ENCODE measurements at places on chromosomes 2 and 18. TPM values are rescaled to one million over a fixed set of nuclear protein-coding genes. Genes with fewer than 3 reads are reported as not detected.

The MARCHF4 gene
- 0.13 TPM for total RNA-seq

The ACVR1C gene
- 0.11 TPM for total RNA-seq

The SCN3A gene
- 29.1 TPM for total RNA-seq

The HOXD13 gene
- total RNA-seq, result 5.4 TPM

The C1QL2 gene
- total RNA-seq, result 0.08 TPM

The PLEK gene
- 1.00 TPM for total RNA-seq

- ATAC-seq, result no peak
Observed at GRCh38 chr2:220586980-220587530, 959.6 kb downstream of the SLC4A3 start.

GRCh38 chr2:73982140-73982617, 2.5 kb upstream of the TET3 start:
- ATAC-seq, result peak; percentile 10

GRCh38 chr2:11796190-11797171, 50.0 kb downstream of the LPIN1 start:
- peak; percentile 96 for ATAC-seq

All from motor neuron (in vitro differentiated cells).